Fibroblast of lung (primary cell): ENCODE measurements at places on chromosomes 4 and X.

GRCh38 chr4:159723341-159724048 lies 620.6 kb downstream of the RAPGEF2 start:
- peak; percentile 3 for DNase-seq

GRCh38 chr4:118335324-118335723 lies 17.5 kb downstream of the PRSS12 start:
- peak; percentile 73 for DNase-seq

- no peak for DNase-seq
These were observed 58.4 kb upstream of the SLC25A43 start for GRCh38 chrX:119340606-119341205.

- DNase-seq, result peak; percentile 36
These were observed 638 bp downstream of the BLTP1 start for GRCh38 chr4:122152711-122153226.

DNA sequence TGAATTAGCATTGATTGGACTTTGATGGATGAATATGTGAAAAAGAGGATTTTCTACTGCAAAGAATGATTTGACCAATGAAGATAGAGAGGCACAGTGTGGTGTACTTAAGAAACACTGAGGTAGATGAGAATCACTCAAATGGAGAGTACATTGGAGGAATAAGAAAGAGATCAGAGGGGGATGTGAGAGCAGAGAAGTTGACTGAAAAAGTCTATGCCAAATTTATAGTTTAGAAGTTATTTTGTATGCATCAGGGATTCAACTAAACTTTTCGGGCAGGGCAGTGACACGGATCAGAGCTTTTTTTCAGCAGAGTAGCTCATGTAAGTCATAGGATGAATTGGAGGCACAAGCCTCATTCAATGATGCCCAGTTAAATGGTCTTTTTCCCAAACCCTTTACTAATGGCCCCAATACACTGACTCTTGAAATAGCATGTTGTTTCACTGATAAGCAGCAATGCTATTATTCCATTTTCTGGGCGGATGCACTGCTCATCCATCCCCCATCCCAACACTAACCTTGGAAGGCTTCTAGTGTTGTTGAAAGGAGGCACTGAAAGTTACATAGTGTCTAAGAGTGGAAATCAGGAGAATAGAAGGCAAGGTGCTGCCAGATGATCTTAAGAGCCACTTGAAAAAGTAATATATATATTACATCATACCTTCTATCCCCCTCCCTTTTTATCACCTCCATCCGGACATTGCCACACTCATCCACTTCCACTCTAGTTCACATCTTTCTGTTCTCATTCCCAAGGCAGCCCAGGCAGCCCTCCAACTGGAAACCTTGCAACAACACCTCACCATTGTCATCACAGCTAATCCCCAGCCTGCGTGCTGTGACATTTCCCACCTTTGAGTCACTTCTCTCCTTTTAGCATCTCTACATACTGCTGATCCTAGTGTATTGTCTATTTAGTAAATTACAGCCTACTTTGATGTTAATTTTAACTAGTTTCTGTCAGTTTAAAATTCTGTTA lies 46.1 kb downstream of the ARHGAP24 start:
- no peak for DNase-seq

DNA sequence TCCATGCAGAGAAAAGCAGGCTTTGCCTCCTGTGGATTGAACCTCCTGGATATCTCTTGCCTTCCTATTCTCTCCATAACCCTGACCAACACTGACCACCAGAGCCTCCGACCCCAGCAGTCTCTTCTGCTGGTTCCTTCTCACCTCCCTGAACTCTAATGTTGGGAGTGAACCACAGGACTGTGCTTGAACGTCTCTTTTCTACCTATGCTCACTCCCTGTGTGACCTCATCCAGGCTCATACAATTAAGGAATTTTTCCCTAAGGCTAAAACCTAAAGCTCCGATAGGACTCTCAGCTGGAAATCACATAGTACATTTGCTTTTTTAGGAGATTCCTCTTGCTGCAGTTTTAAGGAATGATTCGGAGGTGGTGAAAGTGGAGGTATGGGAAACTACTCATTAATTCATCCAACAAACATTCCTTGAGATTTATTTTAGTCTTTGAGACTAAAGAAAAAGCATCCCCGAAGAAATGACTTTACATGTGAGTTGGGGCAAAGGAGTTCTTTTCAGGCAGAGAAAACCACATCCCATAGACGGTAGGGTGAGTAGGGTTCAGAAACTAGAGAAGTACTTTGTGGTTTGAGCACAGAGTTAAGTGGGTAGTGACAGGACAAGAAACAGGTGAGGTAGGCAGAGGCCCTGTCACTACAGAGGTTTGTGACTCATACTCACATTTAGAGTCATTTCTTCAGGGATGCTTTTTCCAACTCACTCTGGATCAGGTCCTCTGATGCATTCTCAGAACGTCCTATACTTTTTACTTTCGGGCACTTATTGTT lies 30.8 kb downstream of the NDNF start:
- no peak for DNase-seq

GRCh38 chr4:48093991-48094416 lies 40.0 kb downstream of the TXK start:
- DNase-seq, result no peak

GRCh38 chr4:4724321-4724720 lies 135.1 kb upstream of the MSX1 start:
- DNase-seq, result no peak

GRCh38 chr4:14807856-14808255 lies 194.4 kb upstream of the CPEB2 start:
- DNase-seq, result no peak

DNA sequence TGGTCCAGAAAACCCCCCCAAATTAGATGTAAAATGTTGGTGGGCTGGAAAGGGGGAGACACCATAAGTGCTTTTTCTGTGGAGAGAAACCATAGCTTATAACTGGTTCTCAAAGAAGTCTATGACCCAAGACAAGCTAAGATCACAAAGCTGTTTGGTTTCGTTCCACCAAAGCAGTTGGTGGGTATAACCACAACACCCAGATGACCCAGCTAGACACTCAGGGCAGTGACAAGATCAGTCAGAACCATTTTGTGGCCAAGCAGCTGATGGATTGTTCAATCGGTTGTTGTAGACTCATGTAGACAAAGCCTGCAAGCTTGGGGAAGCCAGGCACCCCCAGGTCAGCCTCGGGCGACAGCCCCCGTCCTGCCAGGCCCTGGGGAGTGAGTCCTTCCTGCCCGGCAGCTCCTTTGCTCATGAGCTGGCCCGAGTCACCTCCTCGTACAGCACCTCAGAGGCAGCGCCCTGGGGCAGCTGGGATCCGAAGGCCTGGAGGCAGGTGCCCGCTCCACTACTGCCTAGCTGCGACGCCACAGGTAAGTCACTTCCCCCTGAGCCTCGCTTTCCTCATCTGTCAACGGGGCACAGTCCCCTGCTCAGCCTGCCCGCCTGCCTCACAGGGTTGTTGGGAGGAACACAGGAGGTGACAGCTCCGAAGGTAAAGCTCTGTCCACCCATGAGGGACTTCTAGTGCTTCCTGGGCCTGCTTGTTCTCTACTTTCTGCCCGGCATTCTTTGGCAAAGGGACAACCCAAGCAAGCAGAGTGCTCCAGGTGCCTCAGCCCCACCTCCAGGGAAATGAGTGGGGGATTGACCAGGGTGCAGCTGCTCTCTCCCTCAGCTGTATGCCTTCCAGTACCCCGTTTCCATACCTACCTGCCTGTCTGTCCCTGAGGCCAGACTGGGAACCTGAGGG lies 65.2 kb upstream of the MTM1 start:
- no peak for DNase-seq

DNA sequence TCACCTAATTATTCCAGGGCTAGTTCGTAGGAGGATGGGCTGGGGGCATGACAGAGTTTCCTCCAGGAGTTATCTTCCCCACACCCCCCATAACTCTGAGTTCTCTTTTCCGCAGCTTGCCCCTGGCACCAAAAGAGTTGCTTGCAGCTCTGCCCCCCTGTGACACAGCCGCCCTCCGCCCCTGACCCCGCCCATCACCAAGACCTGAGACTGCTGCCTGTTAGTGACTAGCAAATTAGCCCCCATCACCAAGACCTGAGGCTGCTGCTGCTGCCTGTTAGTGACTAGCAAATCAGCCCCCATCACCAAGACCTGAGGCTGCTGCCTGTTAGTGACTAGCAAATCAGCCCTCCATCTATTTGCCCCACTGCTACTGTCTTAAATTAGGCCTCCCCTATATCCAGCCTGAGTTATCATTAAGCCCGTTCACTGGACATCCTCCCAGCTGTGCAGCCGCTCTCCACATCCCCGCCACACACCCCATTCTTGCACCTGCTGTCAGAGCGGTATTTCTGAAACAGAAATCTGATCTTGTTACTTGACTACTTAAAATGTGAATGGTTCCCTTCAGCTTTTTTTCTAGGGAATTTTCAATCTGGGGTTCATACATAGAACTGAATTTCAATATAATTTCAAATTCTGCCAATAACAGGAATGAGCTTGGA lies 1.5 kb upstream of the PAPSS1 start:
- DNase-seq, result no peak

DNA sequence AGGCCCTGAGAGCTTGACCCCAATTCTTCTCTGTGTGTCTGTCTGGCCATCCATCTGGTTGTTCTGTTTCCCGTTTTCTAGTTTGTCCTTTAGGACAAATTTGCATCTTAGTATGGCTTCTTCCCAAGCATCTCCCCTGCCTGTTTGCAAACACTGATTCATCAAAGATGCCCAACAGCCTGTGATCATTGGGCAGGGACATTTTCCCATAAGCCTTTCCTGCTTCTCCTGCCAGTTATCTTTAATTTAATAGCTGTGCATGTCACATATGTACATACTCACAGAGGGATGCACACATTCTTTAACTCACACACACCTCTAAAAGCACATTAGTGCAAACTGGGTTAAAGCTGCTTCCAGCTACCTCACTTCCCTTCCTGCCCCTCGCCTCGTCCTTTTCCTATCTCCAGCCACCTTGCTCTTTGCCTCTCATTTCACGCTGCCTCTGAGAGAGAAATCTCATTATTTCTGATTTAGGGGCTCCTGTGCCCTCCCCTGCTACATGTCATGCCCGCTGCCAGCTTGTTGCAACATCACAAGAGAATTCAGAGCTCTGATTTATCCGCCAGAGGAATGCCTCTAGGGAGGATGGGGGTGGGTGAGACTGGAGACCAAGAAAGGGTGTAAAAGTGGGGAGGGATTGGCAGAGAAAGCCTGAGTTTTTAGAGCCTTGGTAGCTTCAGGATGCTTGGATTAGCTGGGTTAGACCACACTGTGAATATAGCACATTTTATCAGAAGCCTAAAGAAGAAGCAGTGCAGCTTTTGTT lies 100.6 kb downstream of the NHS start:
- DNase-seq, result peak; percentile 5

DNA sequence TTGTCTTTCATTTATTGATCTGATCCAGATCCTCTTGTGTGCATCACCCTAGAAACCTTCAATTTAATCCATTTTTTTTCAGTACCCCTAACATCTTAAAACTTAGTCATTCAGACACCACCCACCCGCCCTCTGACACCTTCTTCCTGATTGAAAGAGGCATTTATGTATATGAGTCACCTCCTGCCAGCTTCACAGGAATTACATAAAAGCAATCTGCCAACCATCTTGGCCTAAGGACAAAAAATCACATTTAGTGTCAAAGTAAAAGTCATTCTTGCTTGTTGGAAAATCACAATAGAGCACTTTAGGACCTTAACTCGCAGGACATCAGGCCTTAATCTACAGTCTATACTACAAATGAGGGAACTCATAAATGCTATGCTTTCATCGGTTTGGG lies 52.1 kb downstream of the NDST3 start:
- peak; percentile 42 for DNase-seq

DNA sequence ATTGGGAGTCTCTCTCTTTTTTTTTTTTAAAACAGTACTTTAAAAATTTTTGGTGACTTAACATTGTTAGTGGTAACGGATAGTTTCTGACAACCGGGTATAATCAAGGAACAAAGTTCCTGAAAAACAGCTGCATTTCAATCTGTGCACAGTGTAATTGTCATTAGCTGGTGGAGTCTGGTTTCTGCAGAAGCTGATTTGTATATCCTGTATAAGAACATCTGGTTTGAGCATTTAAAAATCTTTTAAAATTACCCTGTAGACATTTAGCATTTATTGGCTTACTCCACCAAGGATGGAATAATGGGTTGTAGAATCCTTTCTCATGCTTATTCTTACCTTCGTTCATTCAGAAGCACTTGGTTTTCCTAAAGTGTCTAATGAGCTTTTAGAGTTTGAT lies 11.2 kb downstream of the JADE1 start:
- DNase-seq, result no peak

DNA sequence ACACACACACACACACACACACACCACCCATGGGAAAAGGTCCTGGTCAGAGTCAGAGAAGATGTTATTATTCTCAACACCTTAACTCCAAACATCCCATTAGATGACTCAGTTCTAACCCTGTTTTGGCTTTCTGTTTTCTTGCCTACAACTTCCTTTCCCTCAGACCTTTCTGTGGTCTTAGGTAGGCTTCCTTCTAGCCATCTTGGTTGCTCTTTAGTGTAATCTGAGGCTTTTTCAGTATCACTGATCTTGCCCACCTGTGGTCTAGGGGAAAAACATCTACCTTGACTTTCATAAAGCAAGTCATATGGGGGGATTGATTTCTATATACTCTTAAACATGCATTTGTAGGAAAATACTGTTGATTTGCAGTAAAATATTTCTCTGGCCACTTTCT lies 56.9 kb downstream of the ATG4A start:
- DNase-seq, result no peak

DNA sequence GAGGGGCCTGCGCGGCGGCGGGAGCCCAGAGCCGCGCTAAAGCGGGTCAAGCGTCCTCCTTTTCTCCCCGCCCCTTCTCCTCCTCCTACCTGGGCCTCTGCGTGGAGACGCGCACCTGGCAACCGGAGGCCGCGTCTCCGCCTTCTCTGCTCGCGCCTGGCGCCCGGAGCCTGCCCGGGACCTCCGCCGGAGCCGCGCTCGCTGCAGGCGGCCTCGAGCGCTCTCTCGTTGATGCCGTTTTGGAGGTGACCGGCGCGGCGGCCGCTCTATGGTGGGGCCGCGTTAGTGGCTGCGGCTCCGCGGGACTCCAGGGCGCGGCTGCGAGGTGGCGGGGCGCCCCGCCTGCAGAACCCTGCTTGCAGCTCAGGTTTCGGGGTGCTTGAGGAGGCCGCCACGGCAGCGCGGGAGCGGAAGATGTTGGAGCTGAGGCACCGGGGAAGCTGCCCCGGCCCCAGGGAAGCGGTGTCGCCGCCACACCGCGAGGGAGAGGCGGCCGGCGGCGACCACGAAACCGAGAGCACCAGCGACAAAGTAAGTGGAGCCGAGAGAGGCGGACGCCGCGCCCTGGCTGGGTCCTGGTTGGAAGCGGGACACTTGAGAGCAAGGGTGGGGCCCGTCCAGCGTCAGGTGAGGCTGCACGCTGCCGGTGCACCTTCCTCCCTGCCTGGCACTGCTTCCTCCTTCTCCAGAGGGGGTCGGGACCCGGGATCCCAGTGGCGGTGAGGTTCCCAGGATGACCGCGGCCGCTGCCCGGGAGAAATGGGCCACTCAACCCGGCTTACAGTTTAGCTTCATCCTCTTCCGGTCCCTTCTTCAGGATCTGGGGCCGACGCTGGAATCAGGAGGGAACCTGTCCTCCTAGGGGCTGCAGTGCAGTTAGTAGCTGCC lies at the start of gene CDS1:
TSS of gene CDS1 (plus strand) at position 140 of the 888 bp plus-strand sequence. CDS start at position 415, 275 bp downstream.
- DNase-seq, result no peak

DNA sequence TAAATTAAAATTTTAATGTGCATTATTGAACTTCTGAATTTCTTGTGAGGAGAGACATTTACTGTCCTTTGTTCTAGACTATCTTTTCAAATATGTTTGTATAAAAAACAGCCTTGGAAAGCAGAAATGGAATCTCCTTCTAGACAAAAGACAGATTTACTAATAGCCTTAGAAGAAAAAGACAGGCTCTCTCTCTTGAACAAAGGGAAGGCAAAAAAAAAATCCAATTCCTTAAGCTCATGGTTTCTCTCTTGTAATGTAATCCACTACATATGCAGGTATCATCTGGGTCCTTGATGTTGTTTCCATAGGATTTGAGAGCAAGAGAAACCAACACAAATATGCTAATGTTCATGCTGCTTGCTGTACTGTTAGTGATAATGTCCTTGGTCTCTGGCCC lies 106.0 kb downstream of the TBCK start:
- DNase-seq, result no peak
